ENCODE measurements at places on chromosomes 2 and 18. TPM values are rescaled to one million over a fixed set of nuclear protein-coding genes. Genes with fewer than 3 reads are reported as not detected.

DOK6 gene
- total RNA-seq = 8.0 TPM

HNRNPLL gene
- 32.8 TPM for total RNA-seq

TMEM182 gene
- 1.9 TPM for total RNA-seq

PAX8 gene
- total RNA-seq = 19.8 TPM
